Stimulated activated CD4-positive, alpha-beta T cell treated with anti-CD3 and anti-CD28 coated beads, TNF-alpha, amount 100 ng/mL, for 24 hours (primary cell): ENCODE measurements at places on chromosomes 7 and 10.

- no peak for DNase-seq
These were observed 7.7 kb downstream of the UBTD1 start for GRCh38 chr10:97506199-97506991.

DNA sequence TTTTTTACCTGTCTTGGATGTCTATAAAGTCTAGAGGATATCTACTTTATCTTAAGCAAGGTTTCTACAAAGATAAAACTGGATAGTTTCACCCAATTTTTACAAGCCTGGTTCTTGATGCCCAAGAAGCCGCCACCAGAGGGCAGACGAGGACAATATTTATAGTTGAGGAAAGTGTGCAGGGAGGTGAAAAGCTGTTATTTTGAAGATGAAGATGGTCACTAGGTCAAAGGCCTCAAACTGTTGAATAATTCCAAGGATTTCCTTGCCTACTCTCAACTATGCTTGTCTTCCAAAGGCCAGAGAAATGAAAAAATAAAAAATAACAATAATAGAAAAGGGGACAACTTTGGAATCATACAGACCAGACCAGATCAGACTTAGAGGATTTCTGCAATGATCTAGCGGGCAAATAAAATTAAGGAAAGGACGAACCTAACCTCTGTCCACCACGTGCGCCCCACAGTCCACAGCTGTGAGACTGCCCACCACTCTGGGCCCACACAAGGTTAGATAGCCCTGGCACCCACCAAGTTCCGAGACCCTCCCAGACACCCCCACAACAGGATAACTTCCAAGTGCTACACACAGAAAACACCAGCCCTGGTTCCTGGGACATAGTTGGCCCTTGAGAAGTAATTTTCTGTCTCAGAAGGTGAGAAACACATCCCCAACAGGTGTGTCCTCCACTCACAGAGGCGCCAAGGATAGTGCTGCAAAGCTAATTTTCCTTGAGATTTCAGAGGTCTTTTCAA lies 2.8 kb downstream of the PKD1L1 start:
- peak; percentile 70 for DNase-seq

GRCh38 chr7:106063024-106063423 lies 49.1 kb downstream of the SYPL1 start:
- DNase-seq, result no peak

GRCh38 chr7:135180122-135180521 lies 9.6 kb upstream of the CYREN start:
- DNase-seq, result no peak

- no peak for DNase-seq
These were observed 60.2 kb downstream of the MAD1L1 start for GRCh38 chr7:2172311-2173188.

DNA sequence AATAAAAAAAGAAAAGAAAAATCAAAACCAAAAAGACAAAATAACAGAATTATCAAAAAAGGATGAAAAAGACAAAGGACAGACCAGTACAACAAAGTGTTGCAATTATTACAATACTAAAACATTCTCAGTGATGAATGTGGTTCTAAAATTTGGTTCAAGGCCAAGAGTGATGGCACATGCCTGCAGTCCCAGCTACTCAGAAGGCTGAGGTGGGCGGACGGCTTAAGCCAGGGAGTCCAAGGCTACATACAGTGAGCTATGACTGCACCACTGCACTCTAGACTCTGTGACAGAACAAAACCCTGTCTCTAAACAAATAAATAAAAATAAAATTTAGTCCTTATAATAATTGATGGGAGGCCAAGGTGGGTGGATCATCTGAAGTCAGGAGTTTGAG lies 14.5 kb downstream of the BAZ1B start:
- DNase-seq, result no peak

DNA sequence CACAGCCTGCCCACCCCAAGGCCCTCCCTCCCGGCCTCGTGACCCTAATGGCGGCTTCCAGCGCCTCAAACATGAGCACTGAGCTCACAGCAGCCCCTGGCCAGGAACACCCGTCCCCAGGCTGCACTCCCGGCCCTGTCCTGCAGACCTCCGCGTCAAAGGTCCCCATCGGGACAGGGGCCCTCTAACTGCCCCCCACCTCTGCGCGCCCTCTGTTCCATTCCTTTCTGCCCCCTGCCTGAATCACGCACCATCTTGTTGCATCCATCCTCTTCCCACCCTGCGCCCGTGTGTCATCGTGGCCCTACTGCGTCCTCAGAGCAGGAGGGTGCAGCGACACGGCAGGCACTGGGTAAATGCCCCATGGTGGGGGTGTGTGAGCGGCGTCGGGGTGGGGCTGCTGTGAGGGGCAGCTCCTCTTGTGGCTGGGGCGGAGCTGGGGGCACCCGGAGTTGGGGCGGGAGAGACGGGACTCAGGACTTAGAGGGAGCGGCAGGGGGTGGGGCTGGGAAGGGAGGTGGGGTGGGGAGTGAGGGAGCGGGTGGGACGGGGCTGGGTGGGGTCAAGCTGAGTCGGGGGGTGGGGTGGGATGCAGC lies 13.4 kb downstream of the SLC29A4 start:
- no peak for DNase-seq

DNA sequence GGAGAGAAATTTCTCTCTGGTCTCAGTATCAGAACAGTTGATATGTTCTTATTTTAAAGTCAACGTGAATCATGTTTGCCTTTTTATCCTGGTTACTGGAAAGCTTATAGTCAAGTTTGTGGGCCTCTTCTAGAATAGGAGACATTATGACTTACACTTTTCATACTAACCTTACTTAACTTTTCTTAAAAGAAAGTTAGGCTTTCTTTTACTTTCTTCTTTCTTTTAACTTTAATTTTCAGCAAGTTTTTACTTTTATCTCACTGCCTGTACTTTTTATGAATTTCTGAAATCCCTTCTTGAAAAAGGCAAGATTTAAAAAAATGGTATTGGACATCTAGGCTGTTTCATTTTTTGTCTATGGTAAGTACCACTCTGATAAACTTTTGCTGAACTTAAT lies 75.2 kb upstream of the DNAJB12 start:
- DNase-seq, result no peak

DNA sequence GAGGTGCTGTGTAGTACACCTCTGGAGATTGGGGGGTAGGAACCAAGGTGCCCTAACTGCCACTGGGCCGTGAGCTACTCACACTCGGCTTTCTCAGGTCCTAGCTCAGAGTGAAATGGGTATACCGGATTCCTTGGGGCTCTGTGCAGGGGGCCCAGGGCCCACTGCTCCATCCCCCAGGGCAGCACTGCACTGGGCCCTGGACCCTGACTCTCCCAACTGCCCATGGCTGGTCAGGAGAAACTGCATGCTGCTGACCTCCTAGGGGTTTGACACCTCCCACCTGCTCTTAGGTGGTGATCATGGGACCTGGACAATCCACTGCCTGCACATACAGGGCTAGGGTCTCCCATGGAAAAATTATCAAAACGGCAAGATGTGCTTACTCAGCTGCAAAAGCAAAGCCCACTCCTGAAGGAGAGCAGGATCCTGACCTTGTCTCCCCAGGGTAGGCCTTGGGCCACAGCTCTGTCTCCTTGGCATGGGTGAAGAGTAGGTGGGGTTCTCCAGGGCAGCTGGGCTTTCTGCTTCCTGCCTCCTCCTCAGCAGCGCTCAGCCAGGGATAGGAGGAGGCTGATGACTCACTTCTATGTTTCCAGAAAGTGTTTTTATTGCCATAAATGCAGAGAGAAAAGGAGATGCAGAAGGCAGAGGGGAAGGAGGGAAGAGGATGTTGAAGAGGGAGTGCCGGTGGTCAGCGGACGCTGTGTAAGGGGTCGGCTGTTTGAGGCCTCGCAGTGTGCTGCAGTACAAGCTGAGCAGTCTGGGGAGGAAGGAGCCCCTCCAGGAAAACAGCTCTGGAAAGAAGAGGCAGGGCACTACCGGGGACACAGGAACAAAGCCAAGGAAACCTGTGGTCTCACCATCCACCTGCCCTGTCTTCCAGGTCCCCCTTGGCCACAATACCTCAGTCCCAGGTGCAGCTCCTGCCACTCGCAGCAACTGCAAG lies 107.8 kb downstream of the ARHGAP22 start:
- DNase-seq, result no peak

- DNase-seq, result no peak
These were observed 6.9 kb upstream of the ZNF138 start for GRCh38 chr7:64787295-64787694.

GRCh38 chr10:88980800-88981199 lies 9.8 kb upstream of the FAS start:
- DNase-seq, result no peak

DNA sequence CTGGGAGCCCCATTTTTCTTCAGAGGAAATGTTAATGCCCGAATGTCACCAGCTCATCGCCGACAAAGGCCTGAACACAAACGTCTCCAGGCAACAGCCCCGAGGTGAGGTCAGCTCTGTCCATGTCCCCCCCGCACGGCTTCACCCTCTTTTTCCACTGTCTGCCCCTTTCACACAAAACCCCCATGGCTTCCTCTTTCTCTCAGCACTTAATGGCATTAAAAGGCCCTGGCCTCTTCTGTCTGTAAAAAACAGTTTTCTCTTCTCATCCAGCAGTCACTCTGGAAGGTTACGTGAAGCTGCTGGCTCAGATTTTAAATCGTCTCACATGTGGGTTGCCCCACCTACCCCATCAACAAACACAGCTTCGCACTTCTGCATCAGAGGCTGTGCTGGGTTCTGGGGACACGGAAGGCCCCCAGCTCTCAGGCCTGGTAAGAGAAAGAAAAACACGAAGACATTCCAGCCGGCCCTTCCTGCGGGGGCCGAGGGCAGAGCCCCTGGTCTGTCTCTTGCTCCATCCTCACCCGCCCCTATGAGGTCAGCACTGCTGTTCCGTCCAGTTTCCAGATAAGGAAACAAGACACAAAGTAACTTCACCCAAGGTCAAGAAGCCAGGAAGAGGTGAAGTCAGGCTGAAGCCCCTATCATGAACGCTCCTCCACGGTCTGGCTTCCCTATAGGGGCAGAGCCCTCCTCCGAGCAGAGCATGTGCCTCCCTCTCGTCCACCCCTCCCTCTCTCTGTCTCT lies 91.1 kb upstream of the PDGFA start:
- DNase-seq, result no peak

DNA sequence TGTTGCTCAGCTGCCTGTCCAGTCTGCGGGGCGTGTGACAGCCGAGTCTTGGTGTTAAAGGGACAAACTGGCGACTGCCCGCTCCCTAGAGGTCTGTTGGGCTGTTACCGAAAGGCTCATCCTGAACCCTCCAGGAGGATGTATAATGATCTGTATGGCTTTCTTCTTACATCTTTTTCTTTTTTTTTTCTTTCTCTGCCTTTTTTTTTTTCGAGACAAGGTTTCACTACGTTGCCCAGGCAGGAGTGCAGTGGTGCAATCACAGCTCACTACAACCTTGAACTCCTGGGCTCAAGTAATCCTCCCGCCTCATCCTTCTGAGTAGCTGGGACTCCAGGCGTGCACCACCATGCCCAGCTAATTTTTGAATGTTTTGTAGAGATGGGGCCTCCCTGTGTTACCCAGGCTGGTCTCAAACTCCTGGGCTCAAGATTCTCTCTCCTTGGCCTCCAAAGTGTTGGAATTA lies 857 bp downstream of the INTS15 start:
- no peak for DNase-seq

GRCh38 chr7:130667593-130668257 lies 823 bp downstream of the COPG2 start:
- DNase-seq, result no peak

- DNase-seq, result no peak
These were observed 154.8 kb downstream of the RAPGEF5 start for GRCh38 chr7:22202141-22202540.

DNA sequence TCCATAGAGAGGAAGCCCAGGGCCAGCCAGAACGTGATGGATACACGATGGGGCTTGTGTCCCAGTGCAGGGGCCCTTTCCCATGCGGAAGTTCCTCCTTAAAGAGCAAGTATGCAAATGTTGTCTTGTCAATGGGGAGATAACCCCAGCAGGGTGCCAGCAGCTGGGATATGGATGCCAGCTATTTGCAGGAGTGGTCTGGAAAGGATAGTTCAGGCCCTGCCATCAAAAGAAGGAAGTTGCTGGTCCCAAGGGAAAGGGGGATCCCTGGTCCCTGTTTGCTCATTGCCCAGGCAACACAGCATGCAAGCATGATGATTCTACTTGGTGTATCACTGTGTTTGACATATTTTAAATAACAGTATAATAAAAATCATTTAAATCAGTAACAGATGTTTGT lies 73.1 kb upstream of the HECW1 start:
- no peak for DNase-seq

- DNase-seq, result no peak
These were observed 84.3 kb upstream of the INSIG1 start for GRCh38 chr7:155213385-155213784.

GRCh38 chr10:116737627-116738327 lies 4.6 kb downstream of the HSPA12A start:
- no peak for DNase-seq

GRCh38 chr10:113978802-113979201 lies 64.9 kb upstream of the ADRB1 start:
- no peak for DNase-seq

DNA sequence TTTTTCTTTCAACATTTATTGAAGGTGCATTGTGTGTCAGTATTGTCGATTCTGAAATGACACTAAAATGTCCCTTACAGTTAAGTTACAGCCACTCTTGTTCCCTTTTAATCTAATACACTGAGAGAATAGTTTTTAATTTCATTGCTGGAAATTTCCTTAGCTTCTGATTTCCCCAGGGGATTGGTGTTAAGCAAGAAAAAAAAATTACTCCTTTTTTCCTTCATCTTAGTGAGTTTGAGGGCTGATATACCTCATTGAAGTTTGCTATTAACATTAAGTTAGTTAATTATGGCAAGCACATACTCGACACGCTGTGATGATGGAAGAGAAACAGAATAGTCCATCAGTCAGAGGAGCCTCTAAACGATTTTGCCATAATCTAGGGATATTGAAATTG lies 57.0 kb upstream of the EXOC4 start:
- no peak for DNase-seq

- no peak for DNase-seq
These were observed 166.9 kb downstream of the MYOF start for GRCh38 chr10:93315246-93315645.

DNA sequence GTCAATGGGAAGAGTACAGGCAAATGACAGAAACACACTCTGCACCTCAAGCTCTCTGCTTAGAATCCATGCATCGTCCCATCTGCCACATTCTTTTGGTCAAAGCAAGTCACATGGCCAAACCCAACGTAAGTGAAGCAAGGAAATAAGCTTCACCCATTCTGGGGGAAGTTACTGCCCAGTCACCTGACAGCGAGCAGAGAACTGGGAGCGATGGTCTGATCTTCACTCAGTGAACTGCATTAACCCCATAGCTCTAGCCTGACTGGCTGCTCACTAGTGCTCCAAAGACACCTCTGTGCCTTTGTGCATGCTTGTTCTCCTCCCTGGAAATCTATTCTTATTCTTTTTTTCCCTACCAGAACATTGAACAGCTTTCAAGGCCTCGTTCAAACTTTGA lies 89.9 kb downstream of the APBB1IP start:
- no peak for DNase-seq

DNA sequence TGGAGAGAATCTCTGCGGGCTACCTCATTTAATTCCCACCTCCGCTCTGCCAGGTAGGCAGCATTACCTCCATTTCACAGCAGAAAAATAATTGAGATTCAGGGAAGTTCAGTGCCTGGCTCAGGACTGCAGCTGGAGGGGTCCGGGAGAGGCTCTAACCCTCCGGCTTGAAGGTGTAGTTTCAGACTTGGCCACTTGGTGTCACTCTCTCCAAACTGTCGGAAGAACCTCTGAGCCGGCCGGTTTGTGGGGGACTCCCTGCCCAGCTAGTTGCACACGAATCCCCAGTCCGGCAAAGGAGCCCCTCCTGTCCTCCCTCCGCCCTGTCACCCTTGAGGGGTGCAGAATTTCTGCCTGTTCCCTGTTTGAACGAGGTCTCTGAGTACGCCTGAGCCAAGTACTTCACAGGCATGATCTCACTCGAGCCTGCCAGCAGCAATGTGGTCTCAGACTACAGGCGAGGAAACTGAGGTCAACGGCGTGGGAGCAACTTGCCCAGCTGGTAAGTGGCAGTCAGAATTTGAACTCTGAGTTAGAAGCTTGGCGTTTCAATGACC lies 144.7 kb upstream of the ZNF716 start:
- DNase-seq, result no peak
